ENCODE measurements at places on chromosomes 5 and 9. TPM values are rescaled to one million over a fixed set of nuclear protein-coding genes. Genes with fewer than 3 reads are reported as not detected.
A peak's percentile ranks its signal among the peaks of the same experiment; 100 is the strongest.

The KIF24 gene
- total RNA-seq = 5.2 TPM

DNA sequence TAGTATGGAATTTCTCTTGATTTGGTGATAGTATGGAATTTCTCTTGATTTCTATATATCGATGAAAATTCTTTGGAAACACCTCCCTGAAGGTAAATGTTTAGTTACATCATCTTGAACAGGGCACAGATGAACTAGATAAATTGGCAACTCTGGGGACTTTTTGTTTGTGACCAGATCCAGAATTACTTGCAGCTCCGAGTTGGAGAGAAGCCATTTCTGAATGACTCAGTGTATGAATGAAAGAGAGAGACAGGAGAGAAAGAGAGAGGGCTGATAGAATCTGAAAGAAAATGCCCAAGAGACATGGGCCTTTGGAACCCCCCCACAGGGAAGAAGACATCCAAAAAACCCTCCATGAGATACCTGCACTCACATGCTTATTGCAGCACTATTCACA is 14.1 kb downstream of the TNFSF15 start:
- no peak for DNase-seq

- peak; percentile 64 for DNase-seq
Observed at GRCh38 chr9:4987961-4988421, 2.9 kb downstream of the JAK2 start.

The CARTPT gene
- not detected for total RNA-seq

DNA sequence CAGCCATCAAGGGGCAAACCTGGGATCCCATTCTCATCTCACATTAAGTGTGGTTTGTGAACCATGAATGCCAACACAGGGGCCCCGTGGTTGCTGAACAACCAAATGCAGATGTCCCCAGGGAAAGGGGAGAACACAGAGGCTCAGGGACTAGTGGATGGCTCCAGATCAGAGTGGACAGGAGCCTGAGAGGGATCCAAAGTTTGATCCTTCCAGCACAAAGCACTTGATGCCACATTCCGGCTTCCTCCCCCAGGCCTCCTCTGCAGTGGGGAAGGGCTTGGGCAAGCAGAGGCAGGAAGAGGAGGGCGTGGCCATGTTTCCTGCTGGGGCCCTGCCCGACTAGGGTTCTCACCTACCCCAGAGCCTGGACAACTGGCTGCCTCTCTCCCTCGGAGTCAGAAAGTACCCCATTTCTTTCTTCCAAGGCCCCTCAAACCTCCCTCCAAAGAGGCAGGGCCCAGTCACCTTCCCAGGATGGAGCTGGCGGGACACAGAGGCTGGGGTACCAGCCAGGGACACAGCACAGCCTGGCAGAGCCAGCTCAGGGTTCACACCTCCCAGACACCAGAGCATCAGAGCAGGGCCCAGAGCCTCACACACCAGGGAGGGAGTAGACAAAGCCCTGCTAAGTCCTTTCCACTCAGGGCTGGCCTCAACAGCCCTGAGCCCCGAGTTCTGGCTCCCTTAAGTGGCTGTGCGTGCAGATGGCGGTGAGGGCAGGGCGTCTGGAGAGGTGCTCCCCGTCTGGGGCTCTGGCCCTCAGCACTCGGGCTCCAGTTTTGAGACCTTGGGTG is 4.3 kb upstream of the RNF44 start:
- DNase-seq = peak; percentile 33

The TAF1L gene
- total RNA-seq = under 0.01 TPM

The TSLP gene
- total RNA-seq = not detected

DNA sequence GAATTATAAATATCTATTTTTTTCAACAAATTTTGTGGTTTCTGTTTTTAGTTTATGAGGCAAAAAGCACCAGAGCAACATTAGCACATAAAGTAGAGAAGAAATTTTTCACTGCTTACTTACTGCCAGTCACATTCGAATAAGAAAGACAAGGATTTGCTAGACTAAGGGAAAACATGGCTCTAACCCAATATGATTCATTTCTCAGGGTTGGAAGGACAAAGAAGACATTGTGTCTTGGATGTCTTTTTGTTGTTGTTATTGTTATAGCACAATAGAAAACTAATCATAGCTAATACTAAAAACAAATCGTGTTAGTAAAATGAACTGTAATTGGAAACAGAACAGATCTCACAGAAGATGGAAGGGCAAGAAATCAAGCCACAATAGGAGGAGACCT is 90.9 kb upstream of the SLCO6A1 start:
- DNase-seq = no peak

The GARIN3 gene
- not detected for total RNA-seq

GRCh38 chr5:138955671-138956295 is 80.6 kb upstream of the LRRTM2 start:
- no peak for DNase-seq

DNA sequence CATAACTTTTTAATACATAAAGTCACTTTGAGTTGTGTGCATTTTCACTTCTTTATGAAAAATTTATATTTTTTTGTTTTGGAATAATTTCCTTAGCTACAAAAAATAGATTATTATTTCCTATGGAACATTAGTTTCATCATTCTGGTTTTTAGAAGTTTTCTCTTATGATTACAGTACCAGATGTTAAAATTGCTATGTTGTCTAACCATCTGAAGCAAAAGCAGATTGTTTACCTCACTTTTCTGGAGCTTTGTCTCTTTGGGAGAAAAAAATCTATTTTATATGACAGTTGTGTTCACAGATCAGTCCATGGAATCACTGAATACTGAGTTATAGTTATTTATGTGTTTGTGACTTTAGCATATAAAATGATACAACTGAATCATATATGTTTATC is 708.9 kb upstream of the RIOK2 start:
- DNase-seq = no peak

- DNase-seq = no peak
Observed at GRCh38 chr9:77507212-77507961, 140.7 kb downstream of the GNA14 start.

The HTR1A gene
- not detected for total RNA-seq

The CA9 gene
- total RNA-seq = not detected

DNA sequence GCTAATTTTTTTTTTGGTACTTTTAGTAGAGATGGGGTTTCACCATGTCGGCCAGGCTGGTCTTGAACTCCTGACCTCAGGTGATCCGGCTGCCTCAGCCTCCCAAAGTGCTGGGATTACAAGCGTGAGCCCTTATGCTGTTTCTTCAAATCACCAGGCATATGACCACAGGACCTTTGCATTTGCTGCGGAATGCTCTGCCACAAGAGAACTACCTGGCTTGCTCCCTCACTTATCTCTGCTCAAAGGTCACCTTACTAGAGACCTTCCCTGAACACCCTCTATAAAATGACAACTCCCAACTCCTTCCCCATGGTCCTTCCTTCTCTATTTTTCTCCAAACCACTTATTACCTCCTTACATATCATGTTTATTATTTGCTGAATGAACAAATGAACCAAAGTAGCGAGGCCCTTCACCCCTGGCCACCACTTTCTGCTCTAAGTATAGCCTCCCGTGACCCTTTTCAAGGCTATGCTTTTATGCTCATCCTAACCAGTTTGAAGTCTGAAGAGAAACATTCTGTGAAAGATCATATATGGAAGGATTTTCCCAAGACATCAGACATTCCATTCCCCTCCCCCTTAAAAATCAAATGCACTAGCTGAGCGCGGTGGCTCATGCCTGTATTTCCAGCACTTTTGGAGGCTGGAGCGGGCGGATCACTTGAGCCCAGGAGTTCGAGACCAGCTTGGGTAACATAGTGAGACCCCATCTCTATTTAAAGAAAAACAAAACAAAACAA is 1.3 kb downstream of the ZER1 start:
- no peak for DNase-seq

- DNase-seq = peak; percentile 20
Observed at GRCh38 chr5:169978714-169979113, 1.6 kb downstream of the INSYN2B start.

The CMYA5 gene
- total RNA-seq = under 0.01 TPM

The GRIN3A gene
- total RNA-seq = not detected

The ORM2 gene
- not detected for total RNA-seq

The MROH2B gene
- not detected for total RNA-seq

GRCh38 chr5:137264573-137264972 is 234.6 kb downstream of the SPOCK1 start:
- DNase-seq = no peak

- no peak for DNase-seq
Observed at GRCh38 chr9:87749335-87750035, 23.6 kb downstream of the CTSL start.

GRCh38 chr5:59335544-59335943 is 558.0 kb downstream of the PDE4D start:
- DNase-seq = no peak

DNA sequence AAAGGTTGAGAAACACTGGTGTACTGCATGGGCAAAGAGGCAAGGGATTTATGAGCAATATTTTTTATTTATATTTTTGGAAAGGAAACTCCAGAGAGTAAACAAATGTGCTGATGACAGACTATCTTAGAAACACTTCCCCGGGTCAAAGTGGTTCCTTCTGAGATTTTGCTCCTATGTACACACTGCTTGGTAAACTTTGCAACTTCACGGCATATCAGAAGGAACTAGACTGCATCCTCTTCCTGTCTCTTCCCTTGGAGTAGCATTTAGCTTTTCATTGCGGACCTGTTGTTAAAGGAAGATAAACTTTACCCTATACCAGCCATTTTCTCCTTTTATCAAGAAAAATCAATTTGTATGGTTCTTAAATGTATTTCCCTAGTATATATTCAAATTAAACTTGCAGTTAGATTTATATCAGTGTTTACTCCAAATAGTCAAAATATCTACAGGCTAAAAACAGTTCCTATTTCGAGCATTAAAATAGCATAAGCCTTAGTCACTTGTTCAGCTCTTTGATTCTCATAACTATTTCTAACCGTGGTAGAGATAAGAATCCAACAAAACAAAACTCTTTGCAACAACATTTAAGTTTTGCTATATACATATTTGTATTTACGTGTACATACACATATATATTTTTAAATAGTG is 48.0 kb upstream of the LRRC19 start:
- no peak for DNase-seq

- no peak for DNase-seq
Observed at GRCh38 chr5:151618907-151619306, 27.8 kb upstream of the FAT2 start.

GRCh38 chr5:37206736-37207135 is 42.4 kb downstream of the CPLANE1 start:
- no peak for DNase-seq

The IFNA13 gene
- total RNA-seq = not detected

DNA sequence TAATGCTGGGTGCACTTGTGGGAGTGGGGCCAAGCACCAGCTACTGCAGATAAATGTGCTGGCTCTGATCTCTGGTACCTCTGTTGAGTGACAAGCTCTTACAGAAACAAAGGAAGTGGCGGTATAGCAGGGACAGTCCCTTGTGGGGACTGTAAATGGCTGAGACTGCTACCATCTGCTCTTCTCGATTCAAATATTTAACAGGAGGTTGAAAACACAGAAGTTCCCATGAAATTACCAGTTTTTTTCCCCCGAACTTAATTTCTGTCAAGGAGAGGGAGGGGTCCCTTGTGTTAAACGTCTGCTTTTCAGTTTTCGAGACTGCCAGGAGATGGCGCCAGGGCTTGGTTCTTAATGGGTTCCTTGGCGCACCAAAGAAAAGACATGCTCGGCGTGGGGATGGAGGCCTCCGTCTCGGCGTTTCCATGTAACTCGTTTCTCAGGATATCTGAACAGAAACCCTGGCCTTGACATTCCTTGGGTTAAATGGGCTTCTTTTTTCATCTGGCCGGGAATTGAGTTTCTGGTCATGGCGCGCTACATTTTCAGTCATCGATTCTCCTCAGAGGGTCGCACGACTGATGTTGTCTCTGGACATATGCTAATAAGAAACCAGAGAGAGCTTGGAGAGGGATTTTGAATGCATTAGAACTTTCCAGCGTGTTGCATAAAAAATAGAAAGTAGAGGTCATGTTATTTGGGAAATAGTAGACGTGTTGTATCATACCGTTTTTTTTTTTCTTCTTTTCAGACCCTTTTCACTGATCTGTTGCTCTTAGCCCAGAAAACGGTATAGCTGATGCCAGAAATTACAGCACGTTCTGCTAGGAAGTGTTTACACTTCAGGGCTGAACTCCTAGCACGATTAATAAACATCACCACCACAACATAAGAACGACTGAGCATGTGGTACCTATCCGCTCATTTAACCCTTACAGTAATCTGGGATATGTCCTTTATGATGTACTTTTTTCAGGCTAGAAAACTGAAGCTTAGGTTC is 64.0 kb downstream of the CARTPT start:
- DNase-seq = peak; percentile 92

- DNase-seq = no peak
Observed at GRCh38 chr5:125194883-125195282, 448.4 kb upstream of the ZNF608 start.

The C9orf50 gene
- not detected for total RNA-seq

- no peak for DNase-seq
Observed at GRCh38 chr5:66197764-66198405, 53.8 kb downstream of the SREK1 start.

The DHX29 gene
- 31.5 TPM for total RNA-seq

- no peak for DNase-seq
Observed at GRCh38 chr5:157729858-157730257, 1.4 kb upstream of the THG1L start.

DNA sequence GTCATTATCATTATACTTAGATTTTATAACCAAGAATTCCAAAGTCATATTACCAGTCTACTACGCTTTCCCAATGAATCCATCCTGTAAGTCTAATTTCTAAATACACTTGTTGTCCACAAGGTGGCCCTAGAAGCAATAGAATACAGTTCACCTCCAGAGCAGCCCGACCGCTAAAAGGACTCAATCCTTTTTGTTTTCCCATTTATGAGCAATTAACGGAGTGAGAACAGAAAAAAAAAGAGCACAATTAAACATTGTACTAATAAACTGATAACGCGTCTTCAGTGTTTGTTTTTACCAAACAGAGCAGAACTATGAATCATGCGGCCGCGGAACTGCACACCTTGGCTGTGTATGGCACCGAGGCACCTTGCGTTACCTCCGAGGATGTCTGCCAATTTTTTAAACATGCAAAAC is 160.7 kb upstream of the DAPK1 start:
- peak; percentile 78 for DNase-seq

GRCh38 chr5:147610798-147611197 is 100.9 kb upstream of the DPYSL3 start:
- DNase-seq = no peak

The IFT74 gene
- 31.8 TPM for total RNA-seq

The CNOT6 gene
- 18.0 TPM for total RNA-seq

Data from G401 (cell line).